Cardiac atrium fibroblast (primary cell): ENCODE measurements at places on chromosomes 12 and 14. TPM values are rescaled to one million over a fixed set of nuclear protein-coding genes. Genes with fewer than 3 reads are reported as not detected.

Gene MYF5
- not detected in 2 replicates for total RNA-seq

Gene GUCY2C
- total RNA-seq, result not detected in 2 replicates

Gene PLCZ1
- not detected in 2 replicates for total RNA-seq

Gene HOXC10
- total RNA-seq, result not detected in 2 replicates

Gene CLBA1
- 4.9 and 11.5 TPM in 2 replicates for total RNA-seq

Gene IFNG-AS1
- not detected in 2 replicates for total RNA-seq

Gene KRT6C
- total RNA-seq, result not detected in 2 replicates

Gene RIMKLB
- 9.1 and 14.3 TPM in 2 replicates for total RNA-seq

Gene NRXN3
- total RNA-seq, result 5.6 and 5.8 TPM in 2 replicates

Gene TMEM132C
- 6.0 and 8.7 TPM in 2 replicates for total RNA-seq

Gene HPD
- 11.4 and 17.8 TPM in 2 replicates for total RNA-seq
